ENCODE measurements at places on chromosomes 1 and 21. TPM values are rescaled to one million over a fixed set of nuclear protein-coding genes. Genes with fewer than 3 reads are reported as not detected.

The CYP4A11 gene
- not detected for total RNA-seq

The INSRR gene
- not detected for total RNA-seq

The RNF223 gene
- 3.8 TPM for total RNA-seq

The CLDN19 gene
- not detected for total RNA-seq

The G0S2 gene
- total RNA-seq, result 163 TPM

The ADAMTS4 gene
- under 0.01 TPM for total RNA-seq

The NCAM2 gene
- under 0.01 TPM for total RNA-seq

The ERICH3 gene
- not detected for total RNA-seq

The WDR64 gene
- not detected for total RNA-seq

The MTARC2 gene
- total RNA-seq, result 5.1 TPM

The RIPPLY3 gene
- total RNA-seq, result not detected

The EFHD2 gene
- 82.7 TPM for total RNA-seq

The KIF26B gene
- 3.1 TPM for total RNA-seq

The HTR6 gene
- not detected for total RNA-seq

The TCHH gene
- total RNA-seq, result under 0.01 TPM

The CLCA2 gene
- total RNA-seq, result 59.8 TPM
